ENCODE measurements at places on chromosomes 11 and 22. TPM values are rescaled to one million over a fixed set of nuclear protein-coding genes. Genes with fewer than 3 reads are reported as not detected.
A peak's percentile ranks its signal among the peaks of the same experiment; 100 is the strongest.

DNA sequence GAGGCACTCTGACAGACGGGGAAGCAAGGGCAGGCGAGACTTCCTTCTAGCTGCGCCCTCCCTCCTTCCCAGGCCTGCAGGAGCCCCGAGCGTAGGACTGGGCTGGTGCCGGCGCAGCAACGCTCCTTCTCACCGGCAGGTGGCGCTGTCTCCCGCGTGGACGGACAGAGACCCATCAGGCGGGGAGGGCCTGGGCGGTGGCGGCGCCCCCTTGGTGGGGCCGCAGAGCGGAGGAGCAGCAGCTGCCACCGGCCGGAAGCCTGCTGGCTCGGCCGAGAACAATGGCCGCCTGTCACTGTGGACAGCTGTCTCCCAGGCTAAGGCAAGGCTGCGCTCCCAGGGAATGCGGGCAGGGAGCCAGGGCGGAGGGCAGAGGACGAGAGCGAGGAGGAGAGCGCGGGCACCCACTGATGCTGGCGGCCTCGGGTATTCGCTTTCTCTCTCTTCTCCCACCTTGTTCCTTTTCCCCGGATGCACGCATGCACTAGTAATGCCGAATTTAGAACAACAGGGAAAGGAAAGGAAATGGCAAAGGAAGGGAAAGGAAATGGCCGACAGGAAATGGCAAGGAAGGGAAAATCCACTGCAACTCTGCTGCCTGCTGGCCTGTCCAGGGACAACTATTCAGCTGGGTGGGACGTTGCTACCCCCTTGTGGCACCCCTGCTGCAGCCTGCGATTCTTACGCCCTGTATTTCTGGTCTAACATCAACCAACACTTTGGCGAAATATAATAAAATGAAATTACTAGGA lies 14.4 kb downstream of the PPM1F start:
- peak; percentile 89 for DNase-seq

GRCh38 chr22:42292732-42293520 lies 22.5 kb upstream of the TCF20 start:
- DNase-seq: no peak

The ELFN2 gene
- 1.9 TPM for polyA plus RNA-seq

GRCh38 chr22:46564084-46564714 lies 26.8 kb upstream of the CELSR1 start:
- DNase-seq: no peak

DNA sequence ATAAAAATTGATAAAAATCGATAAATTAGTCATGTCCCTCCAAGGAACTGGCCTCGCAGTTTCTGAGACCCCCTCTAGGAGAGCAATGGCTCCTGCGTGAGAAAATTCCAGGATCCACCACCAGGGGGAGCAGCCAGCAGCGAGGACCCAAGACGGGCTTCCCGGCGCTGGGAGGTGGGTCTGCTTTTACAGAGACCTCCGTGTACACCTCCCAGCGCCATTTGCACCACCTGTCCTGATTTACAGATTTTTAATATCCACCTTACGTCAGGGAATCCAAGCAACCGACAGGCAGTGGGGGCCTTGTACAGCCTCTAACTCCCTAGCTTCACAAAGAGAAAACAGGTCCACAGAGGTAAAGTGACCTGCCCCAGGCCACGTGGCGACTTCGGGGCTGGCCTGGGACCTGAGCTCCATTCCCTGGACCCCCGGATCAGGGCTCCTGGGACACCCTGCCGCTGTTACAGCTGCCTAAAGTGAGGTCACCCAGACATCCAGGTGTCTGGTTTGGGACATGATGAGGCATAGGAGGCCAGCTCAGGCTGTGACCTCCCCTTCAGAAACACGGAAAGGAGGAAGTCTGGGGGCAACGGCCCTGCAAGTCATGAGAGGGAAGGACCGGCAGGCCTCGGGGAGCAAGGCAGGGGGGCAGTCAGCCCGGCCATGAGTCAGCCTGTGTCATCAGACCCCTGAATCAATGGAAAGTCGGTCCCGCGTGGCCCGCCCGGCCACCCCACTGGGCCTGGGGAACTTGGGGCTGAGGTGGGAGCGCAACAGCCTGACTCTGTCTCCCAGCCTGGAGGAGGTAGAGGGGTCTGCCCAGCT lies 3.5 kb downstream of the OSM start:
- DNase-seq: no peak

DNA sequence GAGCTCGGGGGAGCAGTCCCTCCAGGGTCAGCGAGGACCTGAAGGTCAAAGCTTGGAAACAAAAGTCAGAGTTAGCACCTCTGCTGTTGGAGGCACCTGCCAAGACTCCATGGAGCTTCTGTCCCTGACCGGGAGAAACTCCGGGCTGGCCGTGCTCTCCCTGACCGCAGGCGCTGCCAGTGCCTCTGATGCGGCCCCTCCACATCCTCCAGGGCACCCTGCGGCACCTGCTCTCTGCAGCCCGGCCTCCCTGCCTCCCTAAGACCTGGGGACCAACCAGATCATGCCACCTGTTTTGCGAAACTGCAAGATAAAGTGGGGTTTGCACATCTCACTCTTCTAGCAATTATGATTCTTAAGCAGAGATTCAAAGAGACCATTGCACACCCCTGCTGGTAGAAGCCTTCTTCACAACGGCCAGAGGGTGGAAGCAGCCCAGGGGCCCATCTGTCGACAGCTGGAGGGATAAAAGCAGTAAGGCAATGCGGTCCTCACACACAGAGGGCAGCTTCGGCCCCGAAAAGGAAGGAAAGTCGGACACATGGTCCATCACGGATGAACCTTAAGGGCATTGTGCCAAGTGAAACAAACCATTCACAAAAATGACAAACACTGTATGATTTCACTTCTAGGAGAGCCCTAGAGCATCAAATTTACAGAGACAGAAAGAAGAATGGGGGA lies 477.1 kb downstream of the BRD1 start:
- no peak for DNase-seq

GRCh38 chr22:37233751-37234631 lies 10.1 kb downstream of the RAC2 start:
- no peak for DNase-seq

All from left renal cortex interstitium (tissue), 4 donors.